ENCODE measurements at places on chromosomes 13 and 19.
A peak's percentile ranks its signal among the peaks of the same experiment; 100 is the strongest.

GRCh38 chr13:39452834-39453233, 150.2 kb downstream of the LHFPL6 start:
- no peak for DNase-seq

DNA sequence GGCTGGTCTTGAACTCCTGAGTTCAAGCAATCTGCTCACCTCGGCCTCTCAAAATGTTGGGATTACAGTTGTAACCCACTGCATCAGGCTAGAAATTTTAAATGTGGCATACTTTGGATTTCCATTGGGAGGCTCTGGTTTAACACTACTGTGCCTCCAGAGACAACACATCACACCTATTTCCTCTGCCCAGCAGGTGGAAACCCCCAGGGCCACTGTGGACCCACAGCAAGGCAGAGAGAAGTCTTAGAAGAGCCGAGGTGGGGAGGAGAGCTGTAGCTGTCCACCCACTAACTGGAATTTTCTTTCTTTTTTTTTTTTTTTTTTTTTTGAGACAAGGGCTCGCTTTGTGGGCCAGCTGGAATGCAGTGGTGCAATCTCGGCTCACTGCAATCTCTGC, 39.4 kb downstream of the IER2 start:
- no peak for DNase-seq

DNA sequence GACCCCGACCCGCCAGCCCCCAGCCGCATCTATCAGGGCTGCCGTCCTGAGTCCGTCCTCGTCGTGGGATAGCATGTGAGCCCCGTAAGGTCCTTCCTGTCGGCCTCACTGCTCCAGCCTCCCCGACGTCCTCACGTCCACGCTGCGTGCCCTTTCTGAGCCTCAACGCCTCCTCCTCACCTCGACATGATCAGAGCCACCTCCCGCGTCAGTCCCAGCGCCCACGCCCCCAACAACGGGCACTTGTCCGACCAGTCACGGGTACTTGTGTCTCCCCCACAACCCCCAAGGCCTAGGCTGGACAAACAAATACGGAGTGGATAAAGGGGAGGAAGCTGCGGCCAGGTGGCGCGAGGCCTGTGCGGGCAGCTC, 665 bp downstream of the ZNF497 start:
- peak; percentile 80 for DNase-seq

GRCh38 chr13:102571075-102571474, 25.7 kb upstream of the TPP2 start:
- no peak for DNase-seq
